GM06990 (cell line): ENCODE measurements at places on chromosomes 7 and 10.
A peak's percentile ranks its signal among the peaks of the same experiment; 100 is the strongest.

- DNase-seq = no peak
These were observed 264.0 kb downstream of the TCERG1L start for GRCh38 chr10:131047501-131047900.

DNA sequence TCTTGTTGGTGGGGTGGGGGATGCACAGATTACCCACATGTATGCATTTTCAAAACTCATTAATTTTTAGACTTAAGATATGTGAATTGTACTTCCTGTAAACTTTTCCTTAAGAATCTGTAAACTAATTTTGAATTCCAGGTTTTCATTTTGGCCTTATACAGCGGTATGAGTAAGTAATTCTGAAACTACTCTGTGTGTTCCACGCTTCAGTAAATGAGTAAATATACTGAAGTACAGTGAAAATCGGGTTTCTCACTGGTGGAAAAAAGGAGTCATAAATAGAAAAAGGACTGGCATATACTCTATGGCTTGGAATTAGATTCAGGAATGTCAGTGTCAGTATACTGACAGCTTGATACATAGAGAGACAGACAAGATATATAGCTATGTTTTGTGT is 72.8 kb downstream of the CTTNBP2 start:
- DNase-seq = no peak

GRCh38 chr7:130994378-130995115 is 260.5 kb upstream of the KLF14 start:
- no peak for DNase-seq

DNA sequence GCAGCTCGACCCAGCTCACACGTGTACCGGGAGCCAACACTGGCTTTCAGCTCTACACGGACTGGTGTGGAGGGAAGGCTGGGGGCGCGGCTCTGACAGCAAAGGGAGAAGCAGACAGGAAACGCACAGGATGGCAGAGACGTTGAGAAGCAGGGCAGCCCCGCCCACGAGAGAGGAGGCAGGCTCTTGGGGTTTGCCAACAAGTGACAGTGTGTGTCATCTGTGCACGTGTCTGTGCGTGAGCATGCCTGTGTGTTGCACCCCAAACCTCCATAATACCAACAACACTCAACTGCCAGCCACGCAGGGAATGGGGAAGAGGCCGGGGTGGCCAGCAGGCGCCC is 64.4 kb upstream of the PDGFA start:
- no peak for DNase-seq

- DNase-seq = no peak
These were observed 3.0 kb downstream of the GPRIN2 start for GRCh38 chr10:46553238-46554049.

- no peak for DNase-seq
These were observed 12.7 kb upstream of the MACC1 start for GRCh38 chr7:20229646-20230500.

DNA sequence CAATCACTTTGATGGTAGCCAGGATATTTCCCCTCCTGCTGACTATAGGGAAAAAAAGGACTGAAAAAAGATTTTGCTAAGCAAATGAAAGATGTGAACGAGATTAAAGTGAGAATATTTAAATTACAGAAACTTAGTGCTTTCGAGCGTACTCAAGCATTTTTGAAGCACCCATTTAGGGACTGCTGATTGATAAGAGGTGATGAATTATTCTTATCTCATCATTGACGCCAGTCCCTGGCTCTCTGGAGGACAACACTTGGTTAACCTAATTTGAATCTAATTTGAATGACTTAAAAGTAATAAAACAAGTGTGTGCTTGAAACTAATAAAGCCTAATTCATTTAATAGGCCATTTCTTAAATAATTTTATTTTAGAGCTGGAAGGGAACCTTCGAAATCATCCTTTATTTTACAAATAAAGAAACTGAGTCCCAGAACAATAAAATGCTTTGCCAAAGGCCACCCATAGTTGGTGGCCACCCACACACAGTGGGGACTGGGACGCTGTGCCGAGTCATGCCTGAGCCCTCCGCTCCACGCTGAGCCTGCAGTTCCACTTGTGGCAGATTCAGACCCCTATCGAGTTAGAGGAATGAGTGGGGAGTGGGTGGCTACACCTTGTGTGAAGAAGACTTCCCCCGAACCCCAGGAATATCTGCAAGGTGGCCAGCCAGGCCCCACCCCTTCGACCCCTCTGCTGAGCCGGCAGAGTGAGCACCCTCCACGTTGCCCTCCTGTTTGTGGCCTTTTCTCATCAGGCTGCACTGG is 61.1 kb upstream of the SAMD8 start:
- no peak for DNase-seq

DNA sequence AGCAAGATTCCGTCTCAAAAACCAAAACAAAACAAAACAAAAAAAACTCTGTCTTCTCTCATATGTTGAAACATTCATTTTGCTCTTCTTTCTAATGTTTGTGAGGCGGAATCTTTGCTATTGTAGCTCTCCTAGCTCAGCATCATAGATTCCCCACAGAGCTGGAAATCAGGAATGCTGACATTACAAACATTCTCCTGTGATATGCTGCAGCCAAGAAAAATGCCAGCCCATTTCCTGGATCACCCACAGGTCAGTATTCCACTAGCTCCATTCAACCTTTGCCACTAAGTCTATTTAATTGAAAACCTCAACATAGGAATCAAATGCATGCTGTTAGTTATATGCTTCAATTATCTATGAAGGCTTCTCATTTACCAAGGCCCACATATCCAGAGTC is 186.3 kb downstream of the IPMK start:
- no peak for DNase-seq

GRCh38 chr10:79013406-79013987 is 55.3 kb upstream of the ZMIZ1 start:
- DNase-seq = no peak

DNA sequence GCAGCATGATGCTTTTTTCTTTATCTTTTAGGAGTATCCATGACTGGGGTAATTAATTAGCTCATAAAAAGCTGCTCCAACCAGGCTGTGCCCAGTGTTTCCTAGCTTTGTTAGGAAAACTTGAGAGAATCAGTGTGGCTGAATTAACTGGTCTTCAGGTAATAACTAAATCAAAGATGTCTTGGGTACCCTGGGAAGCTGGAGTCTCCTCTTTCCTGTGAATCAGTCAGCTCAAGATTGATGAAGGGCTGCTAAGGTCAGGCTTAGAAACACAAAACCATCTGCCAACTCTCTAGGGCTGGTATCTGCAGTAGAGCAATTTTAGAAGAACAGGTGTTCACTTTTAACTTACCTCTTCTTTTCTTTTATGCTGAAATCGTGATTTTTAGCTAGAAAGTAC is 21.4 kb upstream of the ATOH7 start:
- no peak for DNase-seq

DNA sequence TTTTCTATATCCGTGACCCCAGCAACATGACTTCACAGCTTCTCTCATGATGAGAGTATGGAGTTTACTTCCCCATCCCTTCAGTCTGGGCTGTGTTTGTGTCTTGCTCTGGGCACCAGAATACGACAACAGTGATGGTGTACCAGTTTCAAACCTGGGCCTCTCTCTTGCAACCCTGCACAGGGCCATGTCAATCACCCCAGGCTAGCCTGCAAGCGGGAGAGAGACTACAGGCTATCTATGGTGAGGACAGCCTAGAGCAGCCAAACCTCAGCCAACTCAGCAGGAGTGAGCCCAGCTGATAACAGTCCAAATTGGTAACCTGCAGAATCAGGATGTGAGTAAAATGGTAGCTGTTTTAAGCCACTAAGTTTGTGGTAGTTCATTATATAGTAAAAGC is 235.8 kb downstream of the CHCHD3 start:
- no peak for DNase-seq

DNA sequence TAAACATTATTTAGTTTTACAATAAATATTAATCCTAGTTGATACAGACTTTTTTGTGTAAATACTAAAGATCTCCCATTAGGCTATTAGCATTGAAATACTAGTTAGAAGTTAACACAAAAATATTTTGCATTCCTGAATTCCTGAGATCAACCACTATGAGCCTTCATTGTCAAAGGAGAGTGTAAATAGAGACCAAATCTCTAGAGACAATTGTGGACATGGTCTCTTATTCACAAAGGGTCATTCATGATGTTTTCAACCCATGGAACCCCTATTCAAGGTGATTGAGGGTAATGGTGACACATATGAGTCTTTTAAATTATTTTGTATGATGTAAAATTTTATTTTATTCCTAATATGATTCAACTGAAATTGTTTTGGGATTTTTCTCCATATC is 1454.8 kb upstream of the LRRTM3 start:
- DNase-seq = no peak

DNA sequence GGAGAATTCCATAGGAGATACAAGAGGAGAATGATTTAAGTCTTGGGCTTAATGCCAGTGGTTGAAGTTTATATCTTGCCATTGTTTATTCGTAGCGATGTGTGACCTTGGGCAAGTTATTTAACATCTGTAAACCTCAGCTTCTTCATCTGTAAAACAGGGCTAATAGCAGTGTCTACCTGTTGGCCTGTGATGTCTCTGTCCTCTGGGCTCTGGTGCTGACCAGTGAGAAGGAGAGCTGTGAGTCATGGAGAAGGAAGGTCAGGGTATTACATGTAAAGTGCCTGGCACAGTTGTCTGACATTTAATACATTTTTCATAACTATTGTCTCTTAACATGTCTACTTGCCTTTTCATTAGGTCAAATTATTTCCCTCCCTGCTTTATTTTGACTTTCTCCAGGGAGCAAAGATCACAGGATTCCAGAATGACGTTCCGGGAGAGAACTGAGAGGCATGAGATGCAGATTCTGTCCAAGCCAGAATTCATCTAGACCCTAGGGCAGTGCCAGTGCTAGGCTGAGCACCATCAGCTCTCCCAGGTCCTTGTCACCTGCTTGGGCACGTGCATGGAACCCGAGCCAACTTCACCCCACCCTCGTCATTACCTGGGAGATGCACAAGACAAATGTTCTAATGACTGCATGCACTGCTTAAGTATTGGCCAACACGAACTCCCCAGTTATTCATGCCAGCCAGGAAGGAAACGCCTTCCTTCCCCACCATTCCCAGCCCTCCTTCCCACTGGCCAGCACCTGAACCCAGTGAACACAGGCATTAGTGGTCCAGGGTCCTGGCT is 187.9 kb downstream of the DPY19L1 start:
- no peak for DNase-seq

GRCh38 chr7:28178599-28178998 is 2.0 kb downstream of the JAZF1 start:
- DNase-seq = no peak

DNA sequence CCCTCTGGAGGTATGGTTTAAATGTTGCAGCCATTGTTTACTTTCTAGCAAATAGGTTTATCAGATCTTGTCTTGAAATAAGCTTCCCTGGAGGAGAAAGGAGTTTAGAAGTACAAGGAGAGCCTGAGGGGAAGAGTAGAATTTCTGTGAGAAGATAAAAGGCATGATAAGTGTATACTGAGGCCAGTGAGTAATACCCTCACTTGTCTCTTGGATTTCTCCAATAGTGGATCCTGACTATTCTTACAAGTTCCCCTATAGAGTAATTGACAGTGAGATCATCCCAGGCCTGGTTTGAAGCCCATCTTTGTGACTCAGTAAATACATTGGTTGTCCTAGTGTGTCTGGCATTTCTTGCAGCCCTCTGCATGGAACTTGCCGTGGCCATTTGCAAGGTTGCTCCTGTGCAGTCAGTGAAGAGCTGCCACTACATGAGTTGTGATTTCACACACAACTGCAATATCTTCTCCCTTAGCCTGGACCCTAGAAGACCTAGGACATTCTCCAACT is 41.6 kb downstream of the CHN2 start:
- DNase-seq = no peak

- no peak for DNase-seq
These were observed 350.0 kb downstream of the PLXDC2 start for GRCh38 chr10:20166096-20166675.

- no peak for DNase-seq
These were observed 328.6 kb upstream of the COBL start for GRCh38 chr7:51645255-51645654.

DNA sequence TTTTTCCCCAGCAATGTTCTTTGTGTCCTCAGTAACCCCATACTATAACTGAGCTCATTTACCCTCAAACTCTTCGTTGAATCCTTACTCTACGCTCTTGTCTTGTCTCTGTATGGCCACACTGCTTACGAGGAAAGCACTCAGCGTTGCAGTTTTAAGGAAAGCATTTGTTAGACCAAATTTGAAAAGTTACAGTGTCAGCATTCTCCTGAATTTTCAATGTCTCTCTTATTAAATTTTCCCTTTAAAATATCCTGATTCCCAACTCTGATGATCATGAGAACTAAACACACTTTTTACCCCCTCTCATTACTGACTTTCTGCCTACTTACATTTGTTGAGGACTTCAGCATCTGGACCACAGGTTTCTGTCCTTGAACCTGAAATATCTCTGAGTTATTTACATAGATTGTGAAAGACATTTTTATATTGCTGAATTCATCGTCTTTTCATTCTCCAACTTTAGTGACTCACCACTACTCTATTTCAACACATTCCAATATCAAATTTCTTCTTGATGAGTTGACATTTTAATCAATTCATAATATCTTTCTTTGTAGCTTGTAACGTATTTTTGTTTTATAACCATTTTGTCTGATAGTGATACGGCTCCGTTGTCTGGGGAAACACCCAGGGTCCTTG is 19.8 kb upstream of the VWDE start:
- no peak for DNase-seq

GRCh38 chr10:117536072-117536865 is 6.3 kb upstream of the EMX2 start:
- no peak for DNase-seq

- no peak for DNase-seq
These were observed 141.0 kb downstream of the AOAH start for GRCh38 chr7:36583318-36583717.

DNA sequence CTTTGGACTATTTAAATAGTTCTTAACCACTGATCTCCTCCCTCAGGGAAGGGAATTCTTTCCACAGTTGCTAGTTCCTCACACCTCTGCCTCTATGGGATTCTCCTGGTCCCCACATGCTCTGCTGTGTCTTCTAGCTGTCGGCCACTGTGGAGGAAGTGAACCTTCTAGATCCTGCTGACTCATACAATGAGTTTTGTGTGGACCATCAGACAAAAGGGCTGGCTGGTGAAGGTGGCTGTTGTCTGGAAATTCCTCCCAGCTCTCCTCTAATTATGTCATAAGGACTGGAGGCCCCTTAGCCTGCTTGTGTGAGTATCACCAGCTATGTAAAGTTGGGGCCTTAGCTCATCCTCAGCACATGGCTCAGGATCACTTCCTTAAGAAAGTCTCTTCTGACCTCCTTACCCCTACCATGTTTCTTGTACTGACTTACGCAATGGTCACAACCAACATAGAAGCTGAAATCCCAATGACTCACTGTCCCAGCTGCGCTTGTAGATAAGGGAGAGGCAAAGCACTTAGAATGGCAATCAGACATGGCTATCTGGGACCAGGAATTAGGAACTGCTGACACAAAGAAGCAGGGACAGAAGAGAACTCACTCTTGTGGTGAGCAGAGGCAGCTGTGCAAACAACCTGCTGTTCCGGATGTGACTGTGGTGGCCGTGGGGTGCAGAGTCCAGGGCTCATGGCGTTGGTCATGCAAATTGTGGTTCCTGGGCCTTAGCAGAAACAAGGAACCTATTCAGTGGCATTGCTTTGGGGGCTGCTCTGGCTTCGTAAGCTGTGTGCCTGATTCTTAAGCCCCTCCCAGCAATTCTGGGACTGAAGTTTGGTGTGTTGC is 2.5 kb upstream of the MACC1 start:
- DNase-seq = peak; percentile 89
